ENCODE measurements at places on chromosomes 12 and 14. TPM values are rescaled to one million over a fixed set of nuclear protein-coding genes. Genes with fewer than 3 reads are reported as not detected.

GRCh38 chr12:58346032-58346632, 404.8 kb downstream of the ATP23 start:
- peak; percentile 28 for DNase-seq

DNA sequence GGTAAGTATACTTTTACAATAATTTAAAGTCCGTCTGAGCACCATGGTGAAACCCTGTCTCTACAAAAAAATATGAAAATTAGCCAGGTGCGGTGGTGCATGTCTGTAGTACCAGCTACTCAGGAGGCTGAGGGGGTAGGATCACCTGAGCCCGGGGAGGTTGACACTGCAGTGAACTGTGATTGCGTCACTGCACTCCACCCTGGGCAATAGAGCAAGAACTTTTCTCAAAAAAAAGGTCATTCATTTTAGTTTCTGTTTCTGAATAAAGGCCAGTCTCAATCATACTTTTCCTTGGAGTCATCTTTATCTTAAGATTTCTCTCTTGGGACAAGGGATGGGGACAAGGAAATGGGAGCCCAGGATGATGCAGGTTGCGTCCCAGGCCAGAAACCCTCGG, 12.9 kb downstream of the ANKRD13A start:
- DNase-seq = no peak

GRCh38 chr12:6494968-6495367, 1.1 kb downstream of the NCAPD2 start:
- no peak for DNase-seq

DNA sequence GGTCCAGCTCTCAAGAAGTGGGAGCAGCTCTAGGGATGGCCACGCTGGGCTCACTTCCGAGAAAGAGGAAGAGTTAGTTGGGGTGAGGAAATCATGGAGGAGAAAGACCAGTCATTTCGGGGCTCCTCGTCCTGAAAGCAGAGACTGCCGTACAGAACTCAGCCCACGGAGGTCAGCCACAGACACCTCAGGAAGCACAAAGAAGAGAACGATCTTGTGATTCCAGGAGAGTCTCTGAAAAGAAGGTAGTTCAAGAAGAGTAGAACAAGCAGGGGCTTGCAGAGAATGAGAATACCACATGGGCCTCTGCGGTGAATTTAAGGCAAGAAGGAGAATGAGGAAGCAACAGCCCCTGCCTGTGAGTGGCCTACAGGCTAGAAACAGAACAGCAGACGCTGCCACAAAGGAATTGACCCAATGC, 311.9 kb downstream of the CACNA1C start:
- no peak for DNase-seq

GRCh38 chr12:52856787-52857186, 8.0 kb upstream of the KRT78 start:
- no peak for DNase-seq

GRCh38 chr12:49276304-49277290, 11.7 kb downstream of the TUBA1C start:
- no peak for DNase-seq

DNA sequence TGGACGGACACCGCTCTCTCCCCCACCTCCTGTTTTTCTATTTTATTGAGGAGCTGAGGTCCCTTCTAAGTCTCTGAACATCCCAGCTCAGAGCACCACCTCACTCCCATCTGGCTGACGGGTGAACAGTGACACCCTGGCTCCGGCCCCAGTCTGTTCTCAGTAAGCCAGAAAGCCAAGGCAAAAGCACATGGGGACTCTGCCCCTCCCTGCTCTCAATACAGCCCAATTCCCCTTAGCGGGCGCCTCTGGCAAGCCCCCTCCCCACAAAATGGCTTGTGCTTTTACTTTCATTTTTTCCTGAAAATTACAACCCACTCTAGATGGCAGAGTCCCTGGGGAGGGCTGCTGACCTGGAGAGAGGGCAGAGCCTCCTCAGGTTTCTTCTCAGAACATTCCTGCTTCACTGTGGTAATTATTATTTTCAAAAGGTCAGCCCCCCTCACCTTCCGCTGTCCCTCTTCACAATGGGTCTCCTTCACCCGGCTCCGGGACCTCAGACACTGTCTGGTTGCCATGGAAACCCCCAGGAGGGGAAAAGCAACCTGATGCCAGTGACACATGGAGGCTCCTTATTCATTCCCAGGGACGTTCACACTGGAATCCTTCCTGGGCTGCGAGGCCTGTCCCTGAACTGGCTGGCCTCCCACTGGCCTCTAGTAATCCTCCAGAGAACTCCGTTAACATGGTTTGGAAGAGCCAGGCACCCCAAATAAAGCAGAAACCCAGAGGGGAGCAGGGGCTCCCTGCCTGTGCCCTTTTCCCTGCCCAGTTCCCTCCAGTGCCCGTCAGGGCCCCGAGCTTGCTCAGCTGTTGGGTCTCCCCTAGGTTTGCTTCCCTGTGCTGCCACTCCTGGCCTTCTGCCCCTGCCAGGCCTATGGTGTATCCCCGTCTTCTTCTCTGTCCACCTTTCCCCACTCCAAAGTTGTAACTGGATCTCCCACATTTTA, 15.9 kb downstream of the COL2A1 start:
- peak; percentile 51 for DNase-seq

Gene BCAT1
- not detected for polyA plus RNA-seq

Gene P2RX7
- 6.6 TPM for polyA plus RNA-seq

All from naive thymus-derived CD8-positive, alpha-beta T cell (primary cell).